ENCODE measurements at places on chromosomes 4 and X. TPM values are rescaled to one million over a fixed set of nuclear protein-coding genes. Genes with fewer than 3 reads are reported as not detected.

DNA sequence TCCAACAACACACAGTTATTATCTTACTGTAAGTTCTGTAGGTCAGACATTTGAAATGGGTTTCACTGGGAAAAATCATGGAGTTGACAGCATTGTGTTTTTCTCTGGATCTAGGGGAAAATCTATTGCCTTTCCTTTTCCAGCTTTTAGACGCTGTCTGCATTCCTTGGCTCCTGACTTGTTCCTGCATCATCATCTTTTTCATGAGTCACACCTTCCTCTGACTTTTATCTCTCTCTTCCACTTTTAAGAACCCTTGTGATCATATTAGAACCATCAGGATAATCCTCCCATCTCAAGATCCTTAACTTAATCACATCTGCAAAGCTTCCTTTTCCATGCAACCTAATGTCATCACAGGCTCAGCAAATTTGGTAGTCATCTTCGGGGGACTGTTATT, 1454.8 kb downstream of the RPA4 start:
- no peak for DNase-seq

- DNase-seq, result peak; percentile 27
These were observed at the start of gene RXFP1 for GRCh38 chr4:158521484-158522088. Gene RXFP1, plus strand, starts transcription at chr4:158521882. Its CDS starts 95 bp downstream, at chr4:158521977.

DNA sequence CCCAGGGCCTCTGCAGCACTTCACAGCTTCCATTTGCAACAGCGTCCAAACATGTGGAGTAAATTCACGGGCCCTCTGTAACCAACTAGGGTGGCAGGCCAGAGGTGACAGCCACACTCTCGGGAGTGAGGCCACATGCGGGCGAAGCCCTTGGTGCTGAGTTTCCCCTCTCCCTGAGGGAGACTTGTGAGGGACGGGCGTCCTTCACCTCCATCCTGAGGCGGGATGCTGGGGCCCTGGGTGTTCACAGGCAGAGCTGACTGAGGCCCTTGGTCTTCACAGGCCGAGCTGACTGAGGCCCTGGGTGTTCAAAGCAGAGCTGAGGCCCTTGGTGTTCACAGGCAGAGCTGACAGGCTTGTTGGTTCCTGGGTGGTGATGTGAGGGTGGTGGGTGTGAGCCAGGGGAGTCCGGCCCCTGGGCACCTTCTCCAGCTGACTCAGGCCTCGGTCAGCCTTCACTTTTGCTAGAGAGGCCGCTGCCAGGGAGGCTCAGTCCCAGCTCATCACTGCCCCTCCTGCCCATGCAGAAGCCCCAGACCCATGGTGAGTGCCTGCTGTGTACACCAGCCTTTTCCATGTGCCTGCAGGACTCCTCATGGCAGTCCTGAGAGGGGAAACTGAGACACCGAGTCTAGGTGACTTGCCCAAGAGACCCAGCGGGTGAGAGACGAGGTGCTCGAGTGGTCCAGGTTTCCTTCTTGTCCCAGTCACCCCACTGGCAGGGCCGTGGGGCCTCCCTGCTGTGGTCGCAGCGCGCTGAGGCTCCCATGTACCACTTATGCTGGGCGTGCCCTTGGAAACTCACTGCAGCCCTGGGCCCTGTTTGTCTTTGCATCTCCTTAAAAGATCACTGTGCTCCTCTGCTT, 8.5 kb downstream of the WFS1 start:
- peak; percentile 7 for DNase-seq

DNA sequence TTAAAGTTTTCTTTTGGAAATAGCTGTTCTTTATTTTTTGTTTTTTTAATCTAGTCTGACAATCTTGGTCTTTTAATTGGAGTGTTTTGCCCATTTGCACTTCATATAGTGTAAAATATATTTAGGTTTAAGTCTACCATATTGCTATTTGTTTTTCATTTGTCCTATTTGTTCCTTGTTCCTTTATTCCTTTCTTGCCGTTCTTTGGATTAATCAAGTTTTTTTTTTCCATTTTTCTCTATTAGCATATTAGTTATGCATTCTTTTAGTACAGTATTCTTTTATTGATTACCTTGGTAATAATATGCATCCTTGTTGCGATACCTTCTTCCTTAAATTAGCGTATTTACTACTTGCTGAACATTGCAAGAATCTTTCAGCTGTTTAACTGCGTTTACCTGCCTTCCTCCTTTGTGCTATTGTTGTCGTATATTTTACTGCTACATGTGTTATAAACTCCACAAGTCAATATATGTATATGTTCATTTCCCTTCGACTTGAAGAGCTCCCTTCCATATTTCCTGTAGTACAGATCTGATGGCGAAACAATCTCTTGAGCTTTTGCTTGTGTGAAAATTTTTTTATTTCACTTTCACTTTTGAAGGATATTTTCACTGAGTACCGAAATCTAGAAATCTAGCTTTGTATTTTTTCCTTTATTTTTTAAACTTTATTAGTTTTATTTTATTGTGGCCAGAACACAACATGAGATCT, 23.9 kb upstream of the RNF212 start:
- DNase-seq, result peak; percentile 21

DNA sequence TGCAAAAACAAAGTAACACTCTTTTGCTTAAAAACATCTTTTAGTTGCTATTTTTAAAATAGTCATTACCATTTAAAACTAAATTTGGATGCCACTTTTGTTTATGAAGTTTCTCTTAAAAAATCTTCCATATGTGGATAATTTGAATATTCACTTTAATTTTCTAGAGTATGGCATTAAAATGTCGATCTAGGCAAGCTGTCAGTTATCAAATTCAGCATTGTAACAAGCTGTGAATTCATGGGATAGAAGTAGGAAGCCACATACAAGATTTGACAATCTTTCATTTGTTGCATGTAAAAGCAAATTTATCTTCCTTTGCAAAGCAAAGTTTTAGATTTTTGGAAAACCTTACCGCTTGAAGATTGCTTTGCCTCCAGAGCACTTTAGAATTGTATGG, 191.5 kb downstream of the ARHGAP10 start:
- DNase-seq, result no peak

DNA sequence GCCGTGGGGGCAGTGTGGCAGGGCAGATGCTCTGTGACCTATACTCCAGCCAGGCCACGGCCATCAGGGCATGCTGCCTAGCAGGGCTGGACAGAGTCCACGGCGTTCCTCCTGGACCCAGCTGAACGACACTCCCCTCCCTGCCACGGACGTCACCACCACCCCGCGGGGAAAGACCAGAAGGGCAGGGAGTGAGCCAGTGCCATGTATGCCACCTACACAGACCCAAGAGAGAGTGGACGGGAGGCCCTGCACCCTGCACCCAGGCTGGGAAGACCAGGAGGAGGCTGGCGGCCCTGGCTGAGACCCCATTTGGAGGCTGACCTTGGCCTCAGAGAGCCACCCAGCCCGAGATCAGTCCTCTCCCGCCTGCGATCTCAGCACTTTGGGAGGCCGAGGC, 101.9 kb downstream of the FAM53A start:
- no peak for DNase-seq

GRCh38 chr4:118858779-118859178, 22.9 kb upstream of the SEC24D start:
- peak; percentile 73 for DNase-seq

- DNase-seq, result no peak
These were observed 864.1 kb upstream of the PCDH10 start for GRCh38 chr4:132284910-132285426.

GRCh38 chr4:84597450-84597849, 14.5 kb downstream of the CDS1 start:
- DNase-seq, result no peak

DNA sequence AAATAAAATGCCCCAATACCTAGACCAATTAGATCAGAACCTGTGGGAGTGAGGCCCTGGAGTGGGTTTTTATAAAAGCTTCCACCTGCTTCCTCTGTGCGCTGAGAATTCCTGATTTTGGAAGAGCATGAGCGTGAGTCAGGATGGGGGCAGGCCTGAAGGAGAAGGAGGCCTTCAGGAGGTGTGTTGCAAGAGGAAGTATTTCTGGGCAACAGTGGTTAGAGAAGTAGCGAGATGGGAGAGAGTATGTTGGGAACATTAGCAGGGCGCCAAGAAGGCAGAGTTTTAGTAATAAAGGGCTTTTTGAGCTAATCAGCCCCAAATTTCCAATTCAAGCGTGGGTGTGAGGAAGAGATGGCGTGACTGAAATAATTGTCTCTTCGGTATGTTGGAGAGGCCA, 349.8 kb downstream of the UNC5C start:
- DNase-seq, result no peak

GRCh38 chr4:139769364-139769763, 103.7 kb downstream of the MGST2 start:
- no peak for DNase-seq

DNA sequence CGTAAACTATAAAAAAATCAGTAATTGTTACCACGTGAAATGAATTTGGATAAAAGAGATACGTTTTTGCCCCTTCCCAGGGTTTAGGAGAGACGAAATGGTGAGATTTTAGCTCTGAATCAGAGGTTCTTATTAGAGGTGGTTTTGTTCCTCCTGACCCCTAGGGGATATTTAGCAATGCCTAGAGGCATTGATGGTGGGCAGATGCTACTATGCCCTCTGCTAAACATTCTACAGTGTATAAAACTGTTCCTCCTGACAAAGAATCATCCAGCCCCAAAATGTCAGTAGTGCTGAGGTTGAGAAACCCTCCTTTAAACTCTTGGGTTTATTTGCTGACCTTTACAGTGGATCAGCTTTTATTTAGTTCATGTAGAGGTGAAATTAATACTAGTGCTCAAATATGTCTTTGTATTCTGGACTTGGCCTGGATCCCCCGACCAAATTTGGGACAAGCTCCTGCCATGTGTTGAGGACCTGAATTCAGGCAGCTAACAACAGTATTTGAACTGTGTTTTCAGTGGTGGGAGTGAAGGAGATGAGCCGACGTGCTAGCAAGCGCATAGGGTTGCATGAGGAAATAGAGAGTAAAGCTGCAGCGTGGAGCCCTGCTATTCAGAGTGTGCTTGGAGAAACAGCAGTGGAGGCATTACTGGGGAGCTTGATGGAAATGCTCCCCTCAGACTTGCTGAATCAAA, 126.1 kb downstream of the PTTG2 start:
- no peak for DNase-seq

DNA sequence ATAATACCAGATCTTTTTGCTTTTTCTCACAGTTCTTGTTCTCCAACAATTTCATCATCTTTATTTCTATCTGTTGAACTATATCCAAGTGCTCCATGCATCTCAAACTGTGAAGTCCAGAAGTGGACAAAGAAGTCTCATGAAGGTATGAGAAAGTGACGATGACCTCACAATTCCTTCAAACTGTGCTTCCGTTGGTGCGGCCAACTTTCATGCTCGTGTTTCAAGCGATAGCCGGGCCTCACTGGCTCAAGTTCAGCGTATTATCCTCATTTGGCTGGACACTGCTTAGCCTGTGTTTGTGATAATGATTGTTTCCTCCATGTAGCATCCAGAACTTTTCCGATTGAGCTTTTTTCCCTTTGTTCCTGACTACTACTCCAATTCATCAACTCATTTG, 143.1 kb downstream of the PALLD start:
- peak; percentile 52 for DNase-seq

GRCh38 chr4:180391613-180392012, 1851.6 kb upstream of the TENM3 start:
- DNase-seq, result no peak

GRCh38 chr4:24978291-24979075, 52.3 kb downstream of the LGI2 start:
- no peak for DNase-seq

- no peak for DNase-seq
These were observed 255 bp upstream of the CNOT6L start for GRCh38 chr4:77819404-77819842.

MAGEA4 gene
- total RNA-seq, result not detected

NPY5R gene
- total RNA-seq, result not detected

USP27X gene
- 2.9 TPM for total RNA-seq

PPP2R2C gene
- total RNA-seq, result not detected

HDX gene
- 2.9 TPM for total RNA-seq

Measured in fibroblast of the aortic adventitia (primary cell).